Stimulated activated CD8-positive, alpha-beta memory T cell treated with anti-CD3 and anti-CD28 coated beads, Interleukin-7, amount 100 ng/mL, for 1 hour (primary cell): ENCODE measurements at places on chromosomes 16 and 17.

- DNase-seq, result no peak
These were observed 319.2 kb downstream of the SOX9 start for GRCh38 chr17:72439893-72440502.

DNA sequence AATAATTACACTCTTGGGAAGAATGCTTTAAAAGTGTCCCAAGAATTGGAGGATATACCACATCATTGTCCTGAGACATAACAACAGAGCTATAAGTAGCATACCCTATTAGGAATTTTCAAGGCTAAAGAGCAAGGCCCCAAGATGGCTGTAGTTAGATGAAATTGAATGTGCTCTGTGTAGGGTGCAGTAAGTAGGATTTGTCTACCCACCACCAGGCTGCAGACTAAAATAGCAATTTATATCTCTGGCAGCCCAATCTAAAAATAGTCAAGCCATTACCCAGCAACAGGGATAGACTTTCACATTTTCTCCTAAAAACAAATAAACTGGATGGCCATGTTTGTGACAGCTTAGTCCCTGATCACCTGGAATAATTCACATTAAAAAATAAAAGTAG is 5.6 kb downstream of the MMD start:
- DNase-seq, result no peak

DNA sequence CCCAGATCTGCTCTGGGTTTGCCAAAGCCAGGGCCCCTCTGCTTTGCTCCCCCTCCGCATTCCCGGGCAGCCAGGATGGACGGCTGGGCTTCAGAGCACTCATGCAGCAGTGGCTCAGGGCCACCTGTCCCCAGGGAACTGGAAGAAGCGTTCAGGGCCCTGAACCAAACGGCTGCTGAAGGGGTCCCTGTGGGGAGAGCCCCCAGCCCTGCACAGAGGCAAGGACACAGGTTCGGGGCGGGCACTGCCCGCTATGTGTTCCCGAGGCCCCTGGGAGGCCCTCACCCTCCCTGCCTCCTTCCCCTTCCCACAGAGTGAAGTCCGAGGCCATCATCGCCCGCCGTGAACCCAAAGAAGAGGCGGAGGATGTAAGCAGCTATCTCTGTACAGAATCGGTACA is 10.4 kb downstream of the NME3 start:
- no peak for DNase-seq

GRCh38 chr16:66369055-66369592 is 2.6 kb downstream of the CDH5 start:
- DNase-seq, result no peak

DNA sequence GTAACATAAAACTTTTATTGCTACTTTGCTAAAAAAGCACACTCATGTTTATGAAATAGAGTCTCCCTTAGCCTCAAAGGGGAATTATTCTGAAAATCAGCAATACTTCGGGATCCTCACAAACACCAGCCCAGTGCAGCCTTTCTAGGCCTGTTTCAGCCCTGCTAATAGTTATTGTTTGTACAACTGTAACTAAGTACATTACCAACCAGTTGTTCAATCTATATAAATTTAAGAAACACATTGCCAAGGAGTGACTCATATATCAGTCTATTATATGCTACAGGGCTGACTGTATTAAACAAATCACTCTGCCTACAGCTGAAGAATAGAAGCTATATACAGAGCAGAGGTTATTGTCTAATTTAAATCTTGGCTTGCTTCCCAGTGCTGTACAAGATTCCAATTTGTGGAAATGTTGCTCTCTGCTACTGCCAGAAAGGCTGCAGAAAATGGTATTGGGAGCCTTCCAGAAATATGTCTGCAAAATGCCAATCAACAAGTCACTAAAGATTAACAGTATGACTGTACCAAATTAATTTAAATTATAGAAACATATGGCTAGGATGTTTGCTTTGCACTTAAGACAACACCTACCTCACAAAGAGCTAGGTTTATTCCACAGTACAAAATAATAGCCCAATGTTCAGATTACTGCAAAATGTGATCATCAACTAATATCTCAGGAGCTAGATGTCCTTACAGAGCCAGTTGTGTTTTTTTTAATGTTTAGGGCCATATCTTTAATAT is 49.7 kb downstream of the TOX3 start:
- no peak for DNase-seq

- DNase-seq, result no peak
These were observed 89.2 kb downstream of the MAP2K6 start for GRCh38 chr17:69503711-69504110.

GRCh38 chr16:68319185-68319908 is 8.5 kb downstream of the PRMT7 start:
- no peak for DNase-seq
